ENCODE measurements at places on chromosomes 16 and 17. TPM values are rescaled to one million over a fixed set of nuclear protein-coding genes. Genes with fewer than 3 reads are reported as not detected.

DNA sequence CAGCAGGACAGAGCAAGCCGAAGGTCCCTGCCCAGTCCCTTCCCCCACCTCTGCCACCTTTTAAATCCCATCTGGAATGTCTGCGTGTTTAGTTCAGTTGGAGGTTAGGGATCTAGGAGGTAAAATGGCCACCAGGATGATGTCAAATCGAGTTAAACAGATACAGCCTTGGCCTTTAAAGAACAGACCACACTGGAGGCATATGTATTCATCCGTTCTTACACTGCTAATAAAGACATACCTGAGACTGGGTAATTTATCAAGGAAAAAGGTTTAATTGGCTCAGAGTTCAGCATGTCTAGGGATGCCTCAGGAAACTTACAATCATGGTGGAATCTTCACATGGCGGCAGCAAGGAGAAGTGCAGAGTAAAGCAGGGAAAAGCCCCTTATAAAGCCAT is 167.8 kb upstream of the CACNG5 start:
- no peak for DNase-seq

DNA sequence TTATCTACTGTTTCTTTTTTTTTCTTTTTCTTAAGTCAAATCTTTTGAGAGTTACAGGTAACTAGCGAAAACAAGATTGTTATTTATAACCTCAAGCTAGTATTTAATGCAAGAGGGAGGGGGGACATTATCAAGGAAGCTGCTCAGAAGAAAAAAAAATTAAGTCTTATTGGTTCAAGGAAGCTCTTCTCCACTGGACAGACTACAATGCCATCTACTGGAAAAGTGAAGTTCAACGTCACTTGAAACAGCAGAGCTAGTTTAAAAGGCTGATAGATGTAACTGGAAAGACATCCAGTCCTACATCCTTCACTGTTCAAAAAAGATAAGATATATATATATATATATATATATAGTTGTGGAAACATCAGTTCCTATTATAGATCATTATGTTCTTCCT is 418.0 kb upstream of the PSMD7 start:
- peak; percentile 76 for DNase-seq

Gene TNRC6A
- total RNA-seq = 18.1 TPM

GRCh38 chr17:57892820-57893595 is 43.2 kb upstream of the MRPS23 start:
- DNase-seq = peak; percentile 72

- DNase-seq = no peak
These were observed 12.9 kb downstream of the CMC2 start for GRCh38 chr16:80993834-80994233.
